ENCODE measurements at places on chromosomes 11 and 22.

GRCh38 chr11:829176-829846 lies 1.6 kb downstream of the CRACR2B start:
- DNase-seq, result no peak

GRCh38 chr22:16783930-16784354 lies 41.3 kb downstream of the XKR3 start:
- DNase-seq, result no peak

- no peak for DNase-seq
These were observed 51.0 kb downstream of the MTNR1B start for GRCh38 chr11:93020248-93021046.

GRCh38 chr11:113278481-113278880 lies 35.9 kb upstream of the TTC12 start:
- no peak for DNase-seq

DNA sequence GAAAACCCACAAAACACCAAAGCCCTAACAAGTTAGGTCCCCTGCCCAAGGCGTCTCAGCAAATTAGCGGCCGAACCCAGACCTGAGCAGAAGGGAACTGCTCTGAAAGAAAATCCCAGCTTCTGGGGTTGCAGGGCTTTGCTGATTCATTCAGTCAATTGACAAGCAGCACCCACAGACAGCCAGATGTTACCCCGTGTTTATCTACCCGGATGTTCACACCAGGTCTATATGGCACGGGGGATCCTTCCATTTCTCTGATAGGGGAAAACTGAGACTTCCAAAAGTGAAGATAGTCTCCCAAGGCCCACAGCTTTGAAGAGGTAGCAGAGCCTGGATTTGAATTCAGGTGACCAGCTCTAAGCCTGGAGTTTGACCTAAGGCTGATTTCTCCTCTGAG lies 14.0 kb upstream of the OAF start:
- DNase-seq, result no peak
